ENCODE measurements at places on chromosomes 1 and 21.

GRCh38 chr1:206904423-206905142 lies 7.3 kb downstream of the IL24 start:
- no peak for ATAC-seq

- peak; percentile 86 for ATAC-seq
Measured at GRCh38 chr1:108590957-108591356, 31.1 kb downstream of the EEIG2 start.

GRCh38 chr1:182330303-182330702 lies 61.3 kb downstream of the GLUL start:
- ATAC-seq, result peak; percentile 60

DNA sequence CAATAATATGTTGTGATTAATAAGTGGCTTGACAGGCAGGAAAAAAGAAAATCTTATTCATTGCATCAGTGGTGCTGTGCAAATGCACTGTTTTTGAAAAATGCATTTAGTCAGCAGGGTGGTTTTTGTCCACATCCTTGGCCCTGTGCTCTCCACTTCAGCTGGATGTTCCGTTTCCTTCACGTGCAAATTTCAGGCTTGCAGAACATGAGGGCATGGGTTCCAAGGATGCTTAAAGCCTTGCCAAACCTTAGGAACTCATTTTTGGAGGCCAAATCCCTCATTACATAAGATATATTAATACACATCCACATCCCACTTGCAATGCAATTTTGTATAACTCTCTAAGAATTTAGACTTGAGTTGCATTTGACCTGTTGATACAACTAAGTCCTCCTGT lies 410.1 kb downstream of the PRDM2 start:
- ATAC-seq, result peak; percentile 56

DNA sequence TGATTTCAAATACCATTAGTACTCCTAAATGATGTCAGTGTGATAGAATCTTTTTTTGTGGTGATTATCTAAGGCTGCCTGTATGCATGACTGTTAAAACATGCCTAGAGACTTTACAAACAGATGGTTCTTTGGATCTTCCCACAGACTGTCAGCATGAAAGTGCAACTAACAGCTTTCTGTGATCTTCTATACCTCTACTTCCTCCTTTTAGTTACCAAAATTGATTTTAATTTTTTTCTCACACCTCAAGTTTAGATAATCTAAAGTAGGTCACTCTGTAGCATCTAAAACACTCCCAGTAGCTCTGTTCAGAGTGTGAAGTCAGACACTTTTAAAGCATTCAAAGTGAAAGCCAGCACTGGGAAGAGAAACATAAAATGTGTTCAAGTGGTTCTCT lies 534.5 kb downstream of the PTPRC start:
- ATAC-seq, result no peak

DNA sequence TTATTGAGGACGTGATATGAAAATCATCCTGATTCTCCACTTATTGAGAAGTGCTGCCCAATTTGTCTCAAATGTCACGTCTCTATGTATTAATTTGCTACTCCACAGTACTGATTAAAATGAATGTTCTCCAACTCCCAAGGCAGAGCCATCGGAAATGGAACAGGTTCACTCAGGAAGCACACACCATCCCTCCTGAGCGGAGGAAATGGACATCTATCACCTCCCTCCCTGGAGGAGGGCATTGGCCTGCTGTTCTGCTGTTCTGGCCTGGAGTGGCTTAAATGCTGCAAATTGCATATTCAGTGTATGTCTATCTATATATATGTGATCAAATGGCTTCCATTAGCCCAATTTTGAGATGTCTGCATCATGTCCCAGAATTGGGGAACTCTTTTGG lies 140.5 kb downstream of the CSMD2 start:
- ATAC-seq, result no peak

DNA sequence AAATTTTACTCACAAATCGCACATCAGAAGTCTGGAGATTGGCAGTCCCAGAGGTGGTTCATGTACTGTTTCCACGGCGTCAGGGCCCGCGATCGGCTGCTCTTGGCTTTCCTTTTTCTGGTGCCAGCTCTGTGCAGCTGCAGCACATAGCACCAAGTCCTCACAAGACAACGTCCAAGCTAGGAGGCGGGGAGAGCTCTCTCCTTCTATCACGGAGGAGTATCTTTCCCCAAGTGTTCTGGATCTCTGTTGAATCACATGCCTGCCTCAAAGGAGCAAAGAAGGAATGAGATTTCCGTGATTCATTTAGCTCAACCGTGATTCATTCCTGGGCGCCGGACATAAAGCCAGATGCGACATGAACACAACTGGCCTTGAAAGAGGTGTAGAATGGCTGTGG lies 25.5 kb downstream of the MT1HL1 start:
- no peak for ATAC-seq

GRCh38 chr1:174894117-174894762 lies 105.5 kb upstream of the CACYBP start:
- ATAC-seq, result no peak

DNA sequence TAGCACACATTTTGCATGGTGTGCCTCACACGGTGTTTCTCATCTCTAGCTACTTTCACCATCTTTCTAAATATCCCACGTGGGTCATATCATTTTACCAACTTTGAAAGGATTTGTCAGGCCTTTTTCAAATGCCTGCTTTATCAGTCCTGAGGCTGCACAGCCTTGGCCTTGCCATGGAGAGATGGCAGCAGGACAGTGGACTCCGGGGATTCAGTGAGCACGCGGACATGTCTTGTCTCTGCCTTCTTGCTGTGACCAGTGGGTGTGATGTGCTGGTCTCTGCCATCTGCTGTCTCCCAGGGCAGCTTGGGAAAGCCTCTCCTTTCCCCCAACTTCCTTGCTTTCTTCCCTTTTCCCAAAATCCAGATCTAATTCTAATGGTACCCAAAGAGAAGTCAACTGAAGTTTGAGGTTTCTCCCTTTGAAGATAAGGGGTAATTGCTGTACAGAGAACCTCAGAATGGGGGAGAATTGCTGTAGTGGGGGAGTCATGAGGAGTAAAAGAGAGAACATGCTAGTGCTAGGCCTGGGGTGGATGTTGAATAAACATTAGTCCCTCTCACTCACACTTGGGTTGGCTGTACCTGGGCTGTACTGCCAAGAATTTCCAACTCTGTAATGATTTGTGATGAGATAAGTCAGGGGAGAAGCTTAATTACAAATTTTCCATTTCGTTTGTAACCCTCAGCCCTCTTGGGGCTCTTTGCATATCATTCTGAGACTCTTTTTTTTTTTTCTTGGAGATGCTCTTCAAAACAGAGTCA lies 99.5 kb downstream of the GALNT2 start:
- ATAC-seq, result no peak

DNA sequence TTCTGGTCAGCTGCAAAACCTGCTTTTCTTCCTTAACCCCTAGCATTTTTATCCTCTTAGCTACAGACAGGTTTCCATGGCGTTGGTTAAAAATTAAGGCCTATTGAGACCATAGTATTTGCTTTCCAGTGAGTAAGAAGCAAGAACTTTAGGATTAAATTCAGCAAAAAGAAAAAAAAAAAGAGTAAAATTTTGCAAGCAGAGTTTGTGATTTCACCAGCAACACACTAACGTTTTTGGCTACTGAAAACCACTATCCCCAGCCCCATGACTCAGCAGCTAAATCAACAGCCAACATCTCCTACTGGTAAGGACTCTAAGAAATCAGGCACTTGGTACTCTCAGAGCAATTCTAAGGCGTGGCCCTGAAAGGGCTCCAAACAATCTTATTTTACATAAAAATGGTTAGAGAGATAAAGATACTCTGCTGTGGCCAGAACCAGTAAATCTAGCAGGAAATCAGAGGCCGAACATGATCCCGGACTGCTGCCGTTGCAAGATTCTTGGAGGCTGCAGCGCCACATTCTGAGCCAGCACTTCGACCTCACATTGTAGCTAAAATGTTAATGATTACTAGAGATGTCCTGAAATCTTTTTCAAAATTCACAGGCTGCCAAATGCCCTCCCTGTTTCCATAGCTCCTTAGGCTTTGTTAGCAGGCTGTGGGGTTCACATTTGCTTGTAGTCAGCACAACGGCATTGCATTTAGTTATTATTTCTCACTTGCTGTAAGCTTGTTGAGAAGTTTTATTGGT lies 1.6 kb upstream of the ENO1 start:
- ATAC-seq, result peak; percentile 26

GRCh38 chr21:14591882-14592281 lies 45.8 kb upstream of the SAMSN1 start:
- ATAC-seq, result peak; percentile 57

GRCh38 chr1:71295350-71295749 lies 214.5 kb upstream of the ZRANB2 start:
- ATAC-seq, result no peak

Data from gastroesophageal sphincter (tissue), 4 donors.